ENCODE measurements at places on chromosomes 12 and 14. TPM values are rescaled to one million over a fixed set of nuclear protein-coding genes. Genes with fewer than 3 reads are reported as not detected.

HOXC9 gene
- not detected for total RNA-seq

SLC5A8 gene
- total RNA-seq: not detected

PPFIA2 gene
- total RNA-seq: 0.34 TPM

CLEC2B gene
- total RNA-seq: 44.6 TPM

SOCS2 gene
- 15.4 TPM for total RNA-seq

PLEKHD1 gene
- 0.07 TPM for total RNA-seq

TCL1B gene
- 1.1 TPM for total RNA-seq

B4GALNT1 gene
- 1.0 TPM for total RNA-seq

RDH12 gene
- not detected for total RNA-seq

PRKAB1 gene
- total RNA-seq: 42.5 TPM

SLC16A7 gene
- 77.6 TPM for total RNA-seq

DYRK2 gene
- total RNA-seq: 38.7 TPM

AMN gene
- total RNA-seq: 3.0 TPM

MYH6 gene
- not detected for total RNA-seq

C12orf54 gene
- total RNA-seq: not detected

- H3K4me3 ChIP-seq: no peak overlapping the region
- H3K27ac ChIP-seq: no peak overlapping the region
- no peaks in the 10 kb centered on the region for H3K27me3 ChIP-seq
- no peaks in the 10 kb centered on the region for H3K36me3 ChIP-seq
- DNase-seq: no peak
These were observed 218.9 kb downstream of the ACSS3 start for GRCh38 chr12:81296556-81297305.

DNA sequence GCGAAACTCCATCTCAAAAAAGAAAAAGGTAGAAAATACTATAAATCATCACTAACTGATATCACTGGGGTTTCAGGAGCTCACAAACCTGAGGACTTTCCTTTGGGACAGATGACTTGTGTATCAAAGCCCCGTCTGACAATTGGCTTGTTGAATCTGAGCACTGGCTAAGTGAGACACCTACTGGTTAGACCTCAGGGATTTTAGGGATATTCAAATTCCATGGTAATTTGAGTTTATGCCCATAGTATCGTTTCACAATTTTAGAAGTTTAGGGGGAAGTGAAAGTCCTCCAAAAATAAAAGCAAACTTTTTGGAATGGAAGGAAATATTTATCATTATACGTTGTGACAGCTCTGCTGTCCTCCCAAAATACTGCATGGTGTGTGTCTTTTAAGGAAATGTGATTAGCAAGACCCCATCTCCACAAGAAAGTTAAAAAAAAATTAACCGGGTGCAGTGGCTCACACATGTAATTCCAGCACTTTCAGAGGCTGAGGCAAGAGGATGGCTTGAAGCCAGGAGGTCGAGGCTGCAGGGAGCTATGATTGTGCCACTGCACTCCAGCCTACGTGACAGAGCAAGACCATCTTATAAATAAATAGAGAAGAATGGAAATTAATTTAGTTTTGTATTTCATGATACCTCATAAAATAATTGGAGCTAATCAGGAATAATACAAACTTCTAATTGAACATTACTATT lies 49.2 kb downstream of the FBXL14 start:
- H3K4me3 ChIP-seq: no peak overlapping the region
- H3K36me3 ChIP-seq: no peaks in the 10 kb centered on the region
- H3K4me1 ChIP-seq: peaks cover 7% of the 10 kb centered on the region

GRCh38 chr12:62784576-62784975 lies 150.4 kb downstream of the PPM1H start:
- no peaks in the 10 kb centered on the region for H3K27me3 ChIP-seq
- no peak for DNase-seq
- H3K4me3 ChIP-seq: no peak overlapping the region
- H3K36me3 ChIP-seq: no peaks in the 10 kb centered on the region

- no peak overlapping the region for H3K27ac ChIP-seq
- H3K27me3 ChIP-seq: no peaks in the 10 kb centered on the region
- H3K4me3 ChIP-seq: no peak overlapping the region
- peaks cover 61% of the 10 kb centered on the region for H3K36me3 ChIP-seq
- no peaks in the 10 kb centered on the region for H3K4me1 ChIP-seq
These were observed 192.8 kb upstream of the RGS6 start for GRCh38 chr14:71739273-71739990.

- H3K27ac ChIP-seq: no peak overlapping the region
- no peak for DNase-seq
These were observed 17.9 kb downstream of the ZFP36L1 start for GRCh38 chr14:68774771-68775613.

DNA sequence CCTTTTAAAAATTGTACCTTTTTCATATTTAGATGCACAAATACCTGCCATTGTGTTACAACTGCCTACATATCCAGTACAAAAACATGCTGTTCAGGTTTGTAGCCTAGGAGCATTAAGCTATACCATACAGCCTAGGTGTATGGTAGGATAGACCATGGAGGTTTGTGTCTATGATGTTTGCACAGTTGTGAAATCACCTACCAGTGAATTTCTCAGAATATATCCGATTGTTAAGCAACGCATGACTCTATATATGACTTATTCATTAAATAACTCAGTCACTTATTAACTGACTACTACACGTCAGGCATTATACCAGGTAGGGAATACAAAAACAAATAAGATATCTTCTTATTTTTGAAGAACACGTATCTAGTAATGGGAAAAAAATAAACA lies 26.2 kb upstream of the ETNK1 start:
- DNase-seq: no peak
- H3K4me3 ChIP-seq: no peak overlapping the region
- no peak overlapping the region for H3K27ac ChIP-seq
- no peaks in the 10 kb centered on the region for H3K4me1 ChIP-seq
- H3K36me3 ChIP-seq: no peaks in the 10 kb centered on the region

GRCh38 chr12:5013266-5013730 lies 30.4 kb upstream of the KCNA5 start:
- H3K4me3 ChIP-seq: no peak overlapping the region
- H3K27ac ChIP-seq: no peak overlapping the region
- H3K27me3 ChIP-seq: no peaks in the 10 kb centered on the region
- H3K4me1 ChIP-seq: no peaks in the 10 kb centered on the region
- no peak for DNase-seq

- H3K36me3 ChIP-seq: no peaks in the 10 kb centered on the region
- H3K4me3 ChIP-seq: no peak overlapping the region
- no peaks in the 10 kb centered on the region for H3K4me1 ChIP-seq
- H3K27ac ChIP-seq: no peak overlapping the region
- no peak for DNase-seq
- H3K27me3 ChIP-seq: no peaks in the 10 kb centered on the region
These were observed 30.8 kb downstream of the NTN4 start for GRCh38 chr12:95759718-95760117.

DNA sequence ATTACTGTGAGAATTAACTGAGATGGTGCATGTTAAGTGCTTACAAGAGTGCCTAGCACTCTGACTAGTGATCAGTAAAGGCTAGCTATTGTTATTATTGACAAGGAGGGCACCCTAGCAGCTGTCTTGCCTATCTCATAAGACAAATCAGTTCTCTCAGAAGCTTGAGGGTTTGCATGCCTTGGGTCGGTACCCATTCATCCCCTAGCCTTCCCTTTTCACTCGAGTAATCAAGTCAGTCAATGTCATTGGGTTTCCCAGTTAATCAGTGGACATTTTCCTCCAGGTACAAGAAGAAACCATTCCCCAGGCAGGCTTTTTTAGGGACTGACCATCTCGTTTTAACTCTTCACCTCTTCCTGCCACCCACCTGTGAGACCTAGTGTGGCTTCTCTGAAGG lies 10.4 kb upstream of the TFCP2 start:
- no peak for DNase-seq
- H3K36me3 ChIP-seq: no peaks in the 10 kb centered on the region
- no peak overlapping the region for H3K27ac ChIP-seq
- no peak overlapping the region for H3K4me3 ChIP-seq
- H3K4me1 ChIP-seq: peaks cover 23% of the 10 kb centered on the region
- no peaks in the 10 kb centered on the region for H3K27me3 ChIP-seq

DNA sequence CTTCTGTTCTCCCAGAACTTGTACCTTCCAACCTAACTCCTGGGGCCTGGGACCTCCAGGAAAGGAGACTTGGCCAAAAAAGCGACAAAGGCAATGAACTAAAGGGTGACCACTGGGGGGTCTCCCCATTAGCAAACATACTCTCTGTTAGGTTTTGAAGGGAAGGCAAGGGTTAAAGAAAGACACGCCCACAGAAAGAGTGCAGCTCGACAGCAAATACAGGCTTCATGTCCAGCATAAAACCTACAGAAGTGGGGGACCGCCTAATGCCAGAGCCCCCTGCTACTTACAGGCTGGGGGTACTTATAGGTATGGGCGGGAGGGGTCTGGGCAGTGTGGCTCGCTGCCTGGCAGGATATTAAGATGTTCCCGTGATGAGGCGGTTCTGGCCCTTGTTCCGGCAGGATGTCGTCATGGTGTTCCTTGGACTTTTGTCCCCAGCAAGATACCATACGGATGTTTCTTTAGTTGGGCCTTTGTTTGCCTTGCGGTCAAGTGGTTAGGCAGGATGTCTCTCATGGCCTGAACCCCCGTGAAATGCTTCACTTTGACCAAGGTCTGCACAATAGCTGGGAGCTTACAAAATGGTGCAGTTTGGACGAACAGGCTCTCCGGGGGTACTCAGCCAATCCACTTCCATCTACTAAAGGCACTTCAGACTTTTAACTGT lies 53.4 kb downstream of the PRMT8 start:
- no peak for DNase-seq
- H3K36me3 ChIP-seq: no peaks in the 10 kb centered on the region

GRCh38 chr12:31206038-31206670 lies 119.8 kb downstream of the SINHCAF start:
- H3K27me3 ChIP-seq: no peaks in the 10 kb centered on the region
- no peak overlapping the region for H3K27ac ChIP-seq
- no peak overlapping the region for H3K4me3 ChIP-seq
- no peak for DNase-seq

GRCh38 chr12:80946591-80946990 lies 8.9 kb upstream of the LIN7A start:
- H3K4me1 ChIP-seq: peaks cover 8% of the 10 kb centered on the region
- no peaks in the 10 kb centered on the region for H3K36me3 ChIP-seq
- no peak overlapping the region for H3K4me3 ChIP-seq
- no peak for DNase-seq
- H3K27ac ChIP-seq: no peak overlapping the region

GRCh38 chr12:82708061-82708879 lies 21.6 kb downstream of the TMTC2 start:
- no peaks in the 10 kb centered on the region for H3K27me3 ChIP-seq
- H3K4me1 ChIP-seq: no peaks in the 10 kb centered on the region
- H3K27ac ChIP-seq: no peak overlapping the region
- DNase-seq: no peak
- no peaks in the 10 kb centered on the region for H3K36me3 ChIP-seq

DNA sequence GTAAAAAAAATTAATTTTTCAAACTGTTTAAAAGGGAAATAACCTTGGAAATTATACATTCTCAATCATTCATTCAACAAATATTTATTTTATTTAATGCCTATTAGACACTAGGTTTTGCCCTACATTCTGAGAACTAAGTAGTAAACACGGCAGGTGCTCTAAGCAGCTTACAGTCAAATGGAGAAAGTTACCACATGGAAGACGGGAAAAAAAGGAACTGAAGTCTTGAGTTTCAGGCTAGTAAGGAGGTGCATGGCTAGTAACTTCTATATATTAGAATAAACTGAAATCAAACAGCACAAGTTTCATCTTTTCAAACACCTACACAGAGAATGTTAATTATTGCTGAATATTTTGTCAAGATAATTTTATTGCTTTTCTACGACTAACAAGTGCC lies 52.9 kb downstream of the C12orf42 start:
- H3K4me1 ChIP-seq: peaks cover 36% of the 10 kb centered on the region
- no peaks in the 10 kb centered on the region for H3K27me3 ChIP-seq
- H3K4me3 ChIP-seq: no peak overlapping the region

GRCh38 chr14:97994020-97994531 lies 1196.9 kb downstream of the VRK1 start:
- no peaks in the 10 kb centered on the region for H3K27me3 ChIP-seq
- no peaks in the 10 kb centered on the region for H3K4me1 ChIP-seq
- H3K4me3 ChIP-seq: no peak overlapping the region
- H3K36me3 ChIP-seq: no peaks in the 10 kb centered on the region
- DNase-seq: no peak
- H3K27ac ChIP-seq: peak overlapping the region; percentile 82

- no peak for DNase-seq
- H3K4me3 ChIP-seq: no peak overlapping the region
- H3K27me3 ChIP-seq: no peaks in the 10 kb centered on the region
- no peaks in the 10 kb centered on the region for H3K36me3 ChIP-seq
These were observed 14.3 kb upstream of the GPX2 start for GRCh38 chr14:64956697-64957406.

GRCh38 chr12:120940799-120941198 lies 36.6 kb upstream of the SPPL3 start:
- H3K27me3 ChIP-seq: no peaks in the 10 kb centered on the region
- no peaks in the 10 kb centered on the region for H3K36me3 ChIP-seq
- DNase-seq: no peak
- no peak overlapping the region for H3K27ac ChIP-seq
- no peak overlapping the region for H3K4me3 ChIP-seq

- no peak for DNase-seq
- H3K4me3 ChIP-seq: no peak overlapping the region
- peaks cover 10% of the 10 kb centered on the region for H3K4me1 ChIP-seq
- H3K27me3 ChIP-seq: no peaks in the 10 kb centered on the region
These were observed 14.5 kb downstream of the FBXL14 start for GRCh38 chr12:1579651-1580435.

DNA sequence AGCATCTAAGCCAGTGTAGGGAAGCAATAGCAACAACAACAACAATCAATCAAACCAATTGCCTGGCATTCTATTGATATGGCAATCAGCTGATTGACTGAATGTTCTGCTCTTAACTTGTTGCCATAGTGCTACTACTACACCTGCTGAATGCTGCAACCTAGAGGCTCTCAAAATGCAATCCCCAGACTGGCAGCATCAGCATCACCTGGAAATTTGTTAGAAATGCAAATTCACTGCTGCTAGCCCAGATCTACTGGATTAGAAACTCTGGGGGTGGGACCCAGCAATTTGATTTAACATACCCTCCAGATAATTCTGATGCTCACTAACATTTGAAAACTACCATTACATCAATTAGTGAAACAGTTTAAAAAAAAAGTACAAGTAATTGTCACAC lies 363.6 kb downstream of the SNAPC1 start:
- no peak overlapping the region for H3K27ac ChIP-seq
- H3K36me3 ChIP-seq: no peaks in the 10 kb centered on the region
- no peaks in the 10 kb centered on the region for H3K27me3 ChIP-seq
- H3K4me3 ChIP-seq: no peak overlapping the region
- H3K4me1 ChIP-seq: no peaks in the 10 kb centered on the region

- no peak overlapping the region for H3K27ac ChIP-seq
- H3K4me3 ChIP-seq: no peak overlapping the region
- H3K36me3 ChIP-seq: no peaks in the 10 kb centered on the region
- H3K27me3 ChIP-seq: no peaks in the 10 kb centered on the region
These were observed 9.3 kb upstream of the TMEM121 start for GRCh38 chr14:105517096-105517495.

GRCh38 chr14:92254786-92255185 lies 68.2 kb upstream of the SLC24A4 start:
- H3K27ac ChIP-seq: no peak overlapping the region
- no peak for DNase-seq
- H3K4me1 ChIP-seq: peaks cover 10% of the 10 kb centered on the region
- peaks cover 57% of the 10 kb centered on the region for H3K27me3 ChIP-seq
- H3K4me3 ChIP-seq: no peak overlapping the region
- no peaks in the 10 kb centered on the region for H3K36me3 ChIP-seq
